ENCODE measurements at places on chromosomes 13 and 19.

DNA sequence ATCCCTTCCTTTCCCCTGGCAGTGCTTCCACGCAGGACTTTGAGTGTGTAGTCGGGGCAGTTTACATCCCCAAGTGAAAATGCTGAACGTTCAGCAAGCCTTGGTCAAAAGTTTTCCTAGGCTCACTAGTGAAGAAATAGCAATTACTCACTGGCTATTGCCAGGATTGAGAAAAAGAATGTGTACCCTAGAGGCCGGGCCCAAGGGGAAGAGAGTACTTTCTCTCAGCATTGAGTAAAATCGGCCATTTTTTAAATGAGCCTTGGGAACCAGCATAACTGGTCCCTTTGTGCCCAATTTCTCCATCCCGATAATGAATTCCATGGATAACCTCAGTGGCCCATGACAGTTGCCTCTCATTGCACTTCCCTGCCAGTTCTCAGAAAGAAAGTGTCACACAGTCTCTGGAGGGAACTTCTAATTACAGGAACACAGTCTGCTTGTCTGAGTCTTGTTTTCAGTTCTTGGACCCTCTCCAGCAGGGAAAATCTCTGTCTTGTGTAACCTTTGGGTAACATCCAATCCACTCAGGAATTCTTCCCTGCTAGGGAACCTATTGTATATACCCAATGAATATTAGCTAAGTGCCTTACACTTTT lies 7.3 kb upstream of the OR7D2 start:
- no peak for DNase-seq

DNA sequence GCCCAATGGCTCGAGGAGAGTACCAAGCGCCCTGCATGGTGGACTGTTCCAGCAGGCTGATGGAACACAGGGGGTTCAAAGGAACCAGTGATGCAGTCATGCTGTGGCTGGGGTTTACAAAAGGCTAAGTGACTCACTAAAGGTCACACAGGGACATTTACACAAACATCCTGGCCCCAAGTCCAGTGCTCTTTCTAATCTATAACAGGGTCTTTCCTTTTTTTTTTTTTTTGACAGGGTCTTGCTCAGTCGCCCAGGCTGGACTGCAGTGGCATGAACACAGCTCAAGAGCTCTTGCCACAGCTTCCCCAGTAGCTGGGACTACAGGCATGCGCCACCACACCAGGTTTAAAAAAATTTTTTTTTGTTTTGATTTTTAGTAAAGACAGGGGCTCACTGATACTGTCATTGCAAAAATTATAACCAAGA lies 2.8 kb upstream of the SLC25A15 start:
- DNase-seq: no peak

GRCh38 chr13:26508885-26509284 lies 48.6 kb upstream of the WASF3 start:
- DNase-seq: no peak

GRCh38 chr13:39521701-39522100 lies 81.3 kb downstream of the LHFPL6 start:
- no peak for DNase-seq

GRCh38 chr19:29489172-29489951 lies 36.4 kb upstream of the VSTM2B start:
- DNase-seq: peak; percentile 81

DNA sequence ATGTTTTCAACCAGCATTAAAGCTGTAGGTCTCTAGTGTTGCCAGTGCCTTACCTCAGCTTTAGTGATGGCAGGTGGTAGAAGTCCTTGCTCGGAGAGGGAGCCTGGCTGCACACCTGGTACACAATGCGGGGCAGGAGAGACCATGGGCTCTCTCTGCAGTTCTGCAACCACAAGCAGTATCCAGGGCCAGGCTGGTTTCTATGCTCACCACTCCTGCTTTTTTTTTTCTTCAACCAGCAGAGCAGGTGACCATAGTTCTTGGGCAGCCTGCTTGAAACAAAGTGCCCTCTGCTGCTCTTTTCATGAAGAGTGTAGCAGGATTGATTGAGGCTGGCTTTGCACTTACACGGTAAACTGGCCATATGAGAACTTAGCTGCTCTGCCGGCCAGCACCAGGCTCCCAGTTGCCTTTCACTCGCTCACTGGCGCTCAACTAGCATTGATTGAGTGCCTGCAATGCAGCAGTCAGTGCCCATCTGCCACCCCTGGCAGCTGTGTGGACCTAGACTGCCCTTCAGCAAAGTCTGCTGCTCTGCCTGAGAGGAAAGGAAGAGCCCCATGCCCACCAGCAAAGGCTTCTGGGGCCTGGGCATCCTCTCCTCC lies 4.4 kb upstream of the CHAMP1 start:
- DNase-seq: no peak

DNA sequence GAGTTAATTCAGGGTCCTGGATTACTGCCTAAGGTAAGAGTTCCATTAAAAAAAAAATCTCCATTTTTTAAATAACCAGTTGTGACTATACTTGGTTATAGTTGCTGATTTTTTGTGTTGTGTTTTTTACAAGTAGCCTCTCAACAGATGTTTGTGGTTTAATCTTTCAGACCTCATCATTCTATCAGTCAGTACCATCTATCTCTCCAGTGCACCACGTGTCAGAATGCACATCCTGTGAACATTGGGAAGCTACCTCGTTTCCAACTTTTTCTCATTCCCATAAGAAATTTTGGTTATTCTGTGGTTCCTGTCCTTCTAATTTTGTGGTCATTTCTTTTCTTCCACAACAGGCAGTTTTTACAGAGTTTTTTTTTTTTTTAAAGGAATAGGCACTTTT lies 39.2 kb downstream of the WDFY2 start:
- no peak for DNase-seq

DNA sequence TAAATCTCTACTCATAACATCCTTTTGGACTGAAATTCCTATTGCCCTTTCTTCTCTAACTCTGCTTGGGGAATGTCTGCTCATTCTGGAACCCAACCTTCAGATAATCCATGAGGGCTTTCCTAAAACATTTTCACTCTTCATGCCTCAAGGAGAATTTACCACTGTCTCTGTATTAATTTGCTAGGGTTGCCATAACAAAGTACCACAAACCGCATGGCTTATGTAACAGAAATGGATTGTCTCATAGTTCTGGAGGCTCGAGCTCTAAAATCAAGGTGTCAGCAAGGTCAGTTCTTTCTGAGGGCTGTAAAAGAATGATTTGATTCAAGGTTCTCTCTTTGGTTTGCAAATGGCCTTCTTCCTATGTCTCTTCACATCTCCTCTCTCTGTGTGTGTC lies 209.7 kb downstream of the LACC1 start:
- no peak for DNase-seq

DNA sequence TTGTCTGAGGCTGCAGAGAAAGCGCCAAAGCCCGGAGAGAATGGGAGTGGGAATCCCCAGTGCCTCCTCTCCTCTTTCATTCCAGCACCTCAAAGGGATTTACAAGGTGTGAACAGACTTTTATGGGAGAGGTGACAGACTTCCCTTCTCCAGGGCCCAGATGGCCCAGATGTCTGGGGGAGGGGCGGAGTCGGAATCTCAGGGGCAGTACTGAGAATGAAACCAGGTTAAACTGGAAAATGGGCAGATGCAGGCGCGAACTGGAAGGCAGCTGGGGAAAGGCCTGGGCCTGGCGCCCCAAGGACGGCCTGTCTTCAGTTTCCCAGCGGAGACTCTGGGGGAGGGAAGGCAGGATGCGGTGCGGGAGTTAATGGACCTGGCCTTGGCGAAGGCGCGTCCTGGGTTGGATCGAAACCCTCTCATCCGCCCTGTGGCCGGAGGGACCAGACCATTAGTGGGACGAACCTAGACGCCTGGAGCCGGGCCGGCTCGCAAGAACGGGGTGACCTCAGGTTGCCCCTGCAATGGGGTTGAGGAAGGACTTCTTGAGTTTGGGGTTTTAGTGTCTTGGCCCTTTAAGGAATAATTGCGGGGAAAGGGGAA lies 592 bp upstream of the TRIP10 start:
- peak; percentile 92 for DNase-seq

DNA sequence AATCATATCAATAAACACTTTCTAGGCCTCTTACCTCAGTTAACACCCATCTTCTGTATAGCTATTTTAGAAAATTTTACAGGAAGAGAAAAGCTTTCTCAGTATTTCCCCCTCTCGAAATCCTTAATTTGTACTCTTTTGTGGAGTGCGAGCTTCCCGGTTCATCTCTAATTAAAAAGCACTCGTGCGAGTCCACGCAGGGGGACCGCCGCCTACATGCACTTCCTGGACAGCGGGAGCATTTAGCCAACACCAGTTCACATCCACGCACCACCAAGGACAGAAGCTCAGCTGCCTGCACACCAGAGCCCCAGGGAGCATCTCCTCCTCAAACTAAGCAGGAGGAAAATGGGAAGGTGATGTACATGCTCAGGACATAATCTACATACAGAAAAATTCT lies 60.0 kb downstream of the RASA3 start:
- DNase-seq: no peak

- no peak for DNase-seq
Observed at GRCh38 chr13:89916551-89916950, 1430.9 kb upstream of the MIR17HG start.

GRCh38 chr13:59304596-59304995 lies 859.1 kb downstream of the DIAPH3 start:
- no peak for DNase-seq

- no peak for DNase-seq
Observed at GRCh38 chr13:110408286-110408685, 101.2 kb downstream of the COL4A2 start.

GRCh38 chr13:61170856-61171255 lies 244.8 kb downstream of the PCDH20 start:
- DNase-seq: no peak

- no peak for DNase-seq
Observed at GRCh38 chr13:97471711-97472110, 37.7 kb downstream of the RAP2A start.

Data from vagina (tissue), 2 donors.